ENCODE measurements at places on chromosomes 7 and 10.

- DNase-seq, result no peak
Measured at GRCh38 chr10:30355601-30356000, 6.5 kb upstream of the MTPAP start.

DNA sequence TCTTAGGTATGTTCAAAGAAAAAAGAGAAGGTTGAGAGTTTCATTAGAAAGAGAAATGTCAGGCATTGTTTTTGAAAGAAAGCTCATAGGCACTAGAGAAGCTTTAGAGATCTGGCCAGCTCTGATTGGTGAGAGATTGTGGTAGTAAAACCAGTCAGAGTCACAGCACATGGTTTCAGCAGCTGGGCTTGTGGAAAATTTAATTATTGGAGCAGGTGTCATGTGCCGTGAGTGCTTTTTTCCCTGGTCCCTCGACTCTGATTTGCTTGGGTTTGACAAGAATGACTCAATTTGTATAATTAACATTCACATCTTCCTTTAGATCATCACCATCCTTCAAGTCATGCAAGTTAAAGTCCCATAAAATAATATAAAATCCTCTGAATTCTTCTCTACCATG lies 35.2 kb downstream of the MRPL32 start:
- DNase-seq, result no peak

GRCh38 chr7:88477976-88478375 lies 171.3 kb upstream of the STEAP4 start:
- no peak for DNase-seq

GRCh38 chr10:84447701-84448400 lies 119.5 kb downstream of the CCSER2 start:
- no peak for DNase-seq

DNA sequence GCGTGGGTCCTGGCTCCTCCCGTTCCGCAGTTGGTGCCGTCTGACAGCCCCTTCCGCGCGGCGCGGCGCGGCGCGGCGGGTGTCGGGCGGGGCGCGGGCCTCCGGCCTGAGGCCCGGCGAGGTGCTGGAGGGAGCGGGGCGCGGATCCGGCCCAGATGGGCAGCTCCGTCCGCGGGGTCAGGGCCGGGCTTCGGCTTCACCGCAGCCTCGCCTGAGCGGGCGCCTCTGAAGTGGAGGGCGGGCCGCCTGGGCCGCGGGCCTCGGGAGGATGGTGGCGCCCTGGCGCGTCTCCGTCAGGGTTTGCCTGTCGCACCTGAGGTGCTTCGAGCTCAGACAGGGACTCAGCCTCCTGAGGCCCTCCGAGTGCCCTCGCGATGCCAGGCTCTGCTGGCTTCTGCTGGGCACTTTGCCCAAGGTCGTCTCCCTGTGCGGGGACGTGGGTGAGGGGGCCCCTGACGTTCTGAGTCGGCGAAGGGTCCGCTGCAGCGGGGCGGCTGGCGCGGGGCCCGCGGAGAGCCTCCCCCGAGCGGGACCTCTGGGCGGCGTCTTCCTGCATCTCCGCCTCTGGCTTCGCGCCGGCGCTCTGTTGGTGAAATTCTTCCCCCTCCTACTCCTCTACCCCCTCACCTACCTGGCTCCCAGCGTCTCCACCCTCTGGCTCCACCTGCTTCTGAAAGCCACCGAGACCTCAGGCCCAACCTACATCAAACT lies 473 bp downstream of the ADCK2 start:
- peak; percentile 39 for DNase-seq

DNA sequence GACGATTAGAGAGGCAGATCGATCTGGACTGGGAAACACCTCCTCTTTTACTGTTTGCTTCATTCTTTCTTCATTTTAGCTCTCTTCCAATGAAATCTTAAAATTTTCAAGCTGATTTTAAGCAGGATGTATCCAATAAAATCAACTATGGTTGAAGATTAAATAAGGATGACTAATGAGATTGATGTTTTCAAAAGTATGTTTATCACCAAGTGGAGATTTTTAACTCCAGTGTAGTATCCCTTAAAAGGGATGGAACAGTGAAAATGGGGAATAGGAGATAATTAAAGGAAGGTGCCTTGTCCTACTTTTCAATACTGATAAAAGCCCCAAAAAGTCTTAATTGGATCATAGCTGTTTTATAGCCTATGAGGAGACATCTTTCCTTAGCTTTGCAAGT lies 11.6 kb upstream of the LIPF start:
- DNase-seq, result no peak

Measured in effector CD8-positive, alpha-beta T cell (primary cell).